Brain microvascular endothelial cell (primary cell): ENCODE measurements at places on chromosomes 3 and 15.

- no peak for DNase-seq
Measured at GRCh38 chr3:123372686-123373473, 76.0 kb downstream of the ADCY5 start.

- DNase-seq = peak; percentile 84
Measured at GRCh38 chr3:49351521-49352011, 6.6 kb downstream of the GPX1 start.

DNA sequence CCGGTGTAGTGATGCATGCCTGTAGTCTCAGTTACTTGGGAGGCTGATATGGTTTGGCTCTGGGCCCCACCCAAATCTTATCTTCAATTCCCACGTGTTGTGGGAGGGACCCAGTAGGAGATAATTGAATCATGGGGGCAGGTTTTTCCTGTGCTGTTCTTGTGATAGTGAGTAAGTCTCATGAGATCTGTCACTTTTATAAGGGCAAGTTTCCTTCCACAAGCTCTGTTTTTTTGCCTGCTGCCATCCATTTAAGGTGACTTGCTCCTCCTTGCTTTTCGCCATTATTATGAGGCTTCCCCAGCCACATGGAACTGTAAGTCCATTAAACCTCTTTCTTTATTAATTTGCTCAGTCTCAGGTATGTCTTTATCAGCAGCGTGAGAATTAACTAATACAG is 566.7 kb upstream of the NECTIN3 start:
- no peak for DNase-seq

GRCh38 chr3:153973722-153974265 is 147.4 kb upstream of the ARHGEF26 start:
- no peak for DNase-seq

- DNase-seq = no peak
Measured at GRCh38 chr3:179449636-179450035, 1.6 kb downstream of the GNB4 start.

DNA sequence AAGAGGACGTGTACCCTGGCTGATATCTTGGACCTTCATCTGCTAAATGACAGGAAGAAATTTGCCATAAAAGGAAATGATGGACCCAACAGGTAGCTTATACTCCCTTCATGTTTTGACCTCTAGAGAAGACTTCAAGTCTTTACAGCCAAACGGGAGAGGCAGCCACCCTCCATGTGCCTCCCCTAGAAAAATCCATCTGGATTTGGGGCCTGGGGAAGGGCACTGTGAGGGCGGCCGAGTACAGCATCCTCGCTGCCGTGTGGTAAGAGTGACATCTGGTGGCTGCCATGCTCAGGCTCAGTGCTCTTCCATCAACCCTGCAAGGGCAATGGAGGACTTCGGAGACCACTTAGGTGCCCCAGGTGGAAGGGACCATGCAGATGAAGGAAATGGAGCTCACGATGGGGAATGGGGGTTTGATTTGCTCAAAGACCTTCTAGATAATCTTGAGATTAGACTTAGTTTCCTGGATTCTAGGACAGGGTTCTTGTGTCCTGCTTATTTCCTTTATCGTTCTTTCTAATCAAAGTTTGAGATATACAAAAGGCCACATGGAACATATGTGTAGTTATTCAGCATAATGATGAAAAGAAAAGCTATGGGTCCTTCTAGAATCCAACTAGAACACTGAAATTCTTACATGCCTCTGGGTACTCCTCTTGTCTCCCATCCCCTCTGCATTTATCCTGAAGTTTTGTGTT is 44.4 kb downstream of the AQP9 start:
- no peak for DNase-seq

DNA sequence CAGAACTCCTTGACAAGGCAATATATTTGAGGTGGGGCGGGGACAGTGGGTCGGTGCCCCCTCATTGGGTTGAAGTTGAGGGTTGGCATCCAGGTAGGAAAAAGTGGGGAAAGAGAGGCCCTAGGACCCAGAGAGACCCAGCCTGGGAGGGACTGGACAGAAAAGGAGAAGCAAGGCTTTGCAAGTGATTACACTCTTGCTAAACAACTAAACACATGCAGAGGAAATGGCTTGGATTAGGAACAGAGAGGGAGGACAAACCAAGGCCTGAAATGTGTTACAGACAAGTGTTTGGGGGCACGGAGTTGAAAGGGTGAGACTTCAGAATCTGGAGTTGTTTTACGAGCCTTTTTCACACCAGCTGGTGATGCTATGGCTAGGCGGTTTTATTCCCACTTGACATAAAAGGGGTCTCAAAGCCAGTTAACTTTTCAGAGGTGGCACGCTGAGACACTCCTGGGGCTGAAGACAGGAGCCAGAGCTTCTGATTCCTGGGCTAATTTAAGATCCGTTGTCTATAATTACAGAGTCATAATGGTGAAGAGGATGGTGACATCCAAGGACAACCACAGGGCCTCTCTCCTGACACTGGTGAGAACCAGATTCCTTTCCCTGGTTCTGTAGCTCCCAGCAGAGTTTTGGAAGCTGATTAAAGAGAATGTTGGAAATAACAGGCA is 7.7 kb upstream of the KCTD6 start:
- DNase-seq = no peak

DNA sequence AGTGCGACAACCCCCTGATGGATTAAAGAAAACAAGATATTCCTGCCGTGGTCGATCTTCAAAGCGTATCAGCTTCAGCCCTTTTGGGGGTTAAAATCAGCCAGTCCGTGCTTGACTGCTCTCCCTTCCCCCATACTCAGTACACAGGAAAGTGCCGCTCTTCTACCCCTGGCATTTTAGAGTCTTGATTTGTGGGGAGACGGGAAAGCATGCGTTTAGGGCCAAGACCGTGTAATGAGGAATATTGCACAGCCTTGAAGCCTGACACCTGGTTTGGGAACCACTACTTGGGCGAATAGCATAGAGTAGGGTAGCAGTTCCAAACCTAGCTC is 540 bp upstream of the EDC3 start:
- DNase-seq = no peak

GRCh38 chr3:100537646-100538338 is 45.4 kb downstream of the TMEM45A start:
- no peak for DNase-seq

GRCh38 chr3:132987396-132987795 is 50.8 kb upstream of the TMEM108 start:
- DNase-seq = no peak

DNA sequence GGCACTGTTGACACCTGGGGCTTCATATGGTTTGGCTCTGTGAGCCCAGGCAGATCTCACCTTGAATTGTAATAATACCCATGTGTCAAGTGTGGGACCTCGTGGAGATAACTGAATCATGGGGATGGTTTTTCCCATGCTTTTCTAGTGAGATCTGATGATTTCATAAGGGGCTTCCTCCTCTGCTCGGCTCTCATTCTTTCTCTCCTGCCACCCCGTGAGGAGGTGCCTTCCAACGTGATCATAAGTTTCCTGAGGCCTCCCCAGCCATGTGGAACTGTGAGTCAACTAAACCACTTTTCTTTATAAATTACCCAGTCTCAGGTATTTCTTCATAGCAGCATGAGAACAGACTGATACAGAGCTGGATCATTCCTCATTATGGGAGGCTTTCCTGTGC is 655.9 kb upstream of the ADAMTS9 start:
- no peak for DNase-seq

DNA sequence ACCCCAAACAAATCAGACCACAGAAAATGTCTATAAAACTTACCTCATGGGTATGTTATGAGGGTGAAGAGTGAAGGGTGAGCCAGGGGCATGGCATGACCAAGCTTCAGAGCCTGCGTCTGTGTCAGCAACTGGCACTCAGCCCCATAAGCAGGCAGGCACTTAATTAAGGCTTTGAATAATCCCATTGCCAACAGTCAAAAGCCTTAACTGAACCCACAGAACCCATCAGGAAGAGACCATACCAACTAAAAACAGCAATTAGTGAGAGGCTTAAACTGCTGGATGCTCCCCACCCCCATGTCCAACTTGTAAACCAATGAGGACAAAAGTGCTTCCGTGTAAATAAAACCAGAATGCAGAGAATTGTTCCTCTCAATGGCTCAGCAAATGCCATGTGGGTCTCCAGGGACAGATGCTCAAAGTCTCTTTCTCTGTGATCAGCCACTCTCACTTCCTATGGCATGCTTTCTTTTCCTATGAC is 126.0 kb downstream of the MYLK start:
- no peak for DNase-seq

DNA sequence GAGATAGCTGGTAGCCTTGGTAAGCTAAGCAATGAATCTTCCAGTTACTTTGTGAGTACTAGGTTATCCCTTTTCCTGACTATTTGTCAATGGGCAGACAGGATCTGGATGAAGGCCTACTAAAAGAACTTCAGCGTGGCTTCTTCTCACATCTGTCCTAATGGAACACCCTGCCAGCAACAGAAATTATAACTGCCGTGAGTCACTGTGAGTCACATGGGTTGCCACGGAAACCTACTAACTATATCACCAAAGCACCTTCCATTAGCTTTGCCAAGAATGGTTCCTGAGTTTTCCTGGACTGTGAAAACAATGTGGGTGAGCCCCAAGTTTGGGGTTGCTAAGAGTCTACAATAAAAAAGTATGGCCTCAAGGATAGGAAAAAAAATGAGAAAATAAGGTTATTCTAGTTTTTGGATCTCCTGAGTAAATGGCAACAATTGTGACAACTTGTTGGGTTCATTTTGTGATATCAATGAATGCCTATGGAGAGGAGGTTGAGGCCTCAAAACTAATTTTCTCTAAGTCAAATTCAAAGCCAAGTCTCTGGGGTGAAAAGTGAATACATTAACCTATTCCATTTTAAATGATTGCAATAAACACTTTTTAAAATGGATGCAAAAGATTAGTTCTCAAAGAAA is 195.1 kb upstream of the ICE2 start:
- peak; percentile 97 for DNase-seq

- DNase-seq = peak; percentile 94
Measured at GRCh38 chr3:22713936-22714335, 489.2 kb upstream of the UBE2E2 start.

DNA sequence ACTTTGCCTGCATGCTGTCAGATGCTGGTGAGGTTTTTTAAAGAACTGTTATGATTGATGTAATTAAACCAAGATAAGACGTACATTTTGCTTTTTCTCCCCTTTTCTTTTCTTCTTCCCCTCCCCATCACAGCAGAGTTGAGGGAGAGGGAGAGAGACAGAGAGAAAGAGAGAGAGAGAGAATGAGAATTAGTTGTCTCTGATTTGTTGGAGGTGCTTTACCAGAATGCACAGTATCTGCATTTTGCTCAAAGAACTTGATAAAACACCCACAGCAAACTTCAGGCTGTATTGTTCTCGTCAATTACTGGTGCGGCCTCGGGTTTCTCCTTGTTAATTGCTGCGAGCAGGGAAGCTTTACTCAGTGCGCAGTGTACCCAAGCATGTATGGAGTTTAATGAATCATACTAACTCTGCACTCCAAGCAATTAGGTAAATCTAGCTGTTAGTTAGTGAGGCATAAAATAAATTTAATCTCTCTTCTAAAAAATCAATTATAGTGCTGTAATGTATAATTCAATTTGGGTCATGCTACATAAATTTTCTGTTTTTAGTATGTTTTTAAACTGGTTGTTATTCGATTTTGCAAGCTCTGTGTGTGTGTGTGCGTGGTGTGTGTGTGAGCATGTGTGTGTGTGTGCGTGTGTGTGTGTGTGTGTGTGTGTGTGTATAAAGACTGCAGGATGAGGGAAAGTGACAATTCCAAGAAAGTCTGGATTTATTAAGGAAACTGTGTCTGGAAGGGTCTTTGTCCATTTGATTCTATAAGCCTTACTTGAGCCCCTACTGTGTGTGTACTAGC is 273.4 kb downstream of the TLE3 start:
- no peak for DNase-seq
